ENCODE measurements at places on chromosomes 5 and 9.
A peak's percentile ranks its signal among the peaks of the same experiment; 100 is the strongest.

DNA sequence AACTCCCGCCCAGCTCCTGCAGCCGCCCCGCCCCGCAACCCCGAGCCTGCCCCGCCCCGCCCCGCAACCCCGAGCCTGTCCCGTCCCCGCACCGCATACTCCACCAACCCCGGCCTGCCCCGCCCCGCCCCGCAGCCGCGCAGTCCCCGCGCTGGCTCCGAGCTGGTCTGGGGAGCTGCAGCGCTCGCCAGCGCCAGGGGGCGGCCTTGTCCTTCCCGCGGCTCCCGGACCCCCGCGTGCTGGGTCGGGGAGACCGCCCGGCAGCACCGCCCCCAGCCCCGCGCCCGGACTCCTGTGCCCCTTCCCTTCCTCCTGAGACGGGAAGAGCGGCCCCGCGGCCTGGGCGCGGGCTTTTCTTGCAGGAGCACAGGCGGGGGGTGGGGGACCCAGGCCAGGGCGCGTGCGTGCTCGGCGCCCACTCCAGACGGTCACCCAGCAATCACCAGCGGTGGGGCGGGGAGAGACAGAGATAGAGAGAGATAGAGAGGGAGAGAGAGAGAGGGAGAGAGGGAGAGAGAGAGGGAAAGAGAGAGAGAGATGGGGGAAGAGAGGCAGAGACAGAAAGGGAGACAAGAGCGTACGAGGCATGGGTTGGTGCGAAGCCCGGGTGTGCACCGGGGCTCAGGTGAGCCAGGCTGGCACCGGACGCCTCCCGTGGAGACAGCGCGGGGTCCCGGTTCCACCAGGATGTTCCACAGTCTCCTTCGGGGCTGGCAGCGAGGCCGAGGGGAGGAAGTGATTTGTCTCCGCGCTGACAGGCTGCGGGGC lies 14.7 kb upstream of the TMEM250 start:
- DNase-seq: peak; percentile 66

DNA sequence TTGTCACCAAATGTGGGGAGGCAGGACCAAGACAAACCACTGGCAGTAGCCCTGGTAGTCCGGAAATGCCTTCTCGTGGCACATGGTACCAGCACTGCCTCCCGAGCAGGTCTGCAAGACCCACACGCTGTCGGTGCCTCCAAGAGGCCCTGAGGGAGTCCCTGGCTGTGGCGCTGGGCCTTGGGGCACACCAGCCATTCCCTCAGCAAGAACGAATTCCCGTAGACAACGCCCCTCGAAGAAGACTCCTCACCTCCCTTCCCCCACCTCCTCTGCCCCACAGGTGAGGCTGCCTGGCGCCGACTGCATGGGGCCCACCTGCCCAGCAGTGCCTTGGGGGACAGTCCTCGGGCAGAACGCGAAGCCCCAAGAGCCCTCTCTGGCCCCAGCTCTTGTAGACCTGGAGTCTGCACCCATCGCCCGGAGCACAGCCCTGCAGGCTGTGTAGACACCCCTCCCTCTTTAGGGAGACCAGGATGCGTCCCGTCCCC lies 56.0 kb downstream of the EXD3 start:
- DNase-seq: no peak

GRCh38 chr5:136000932-136001331 lies 27.9 kb upstream of the TGFBI start:
- no peak for DNase-seq

- no peak for DNase-seq
These were observed 126.8 kb downstream of the EHMT1 start for GRCh38 chr9:137745541-137745991.

GRCh38 chr5:131973089-131973712 lies 27.7 kb upstream of the MEIKIN start:
- no peak for DNase-seq

DNA sequence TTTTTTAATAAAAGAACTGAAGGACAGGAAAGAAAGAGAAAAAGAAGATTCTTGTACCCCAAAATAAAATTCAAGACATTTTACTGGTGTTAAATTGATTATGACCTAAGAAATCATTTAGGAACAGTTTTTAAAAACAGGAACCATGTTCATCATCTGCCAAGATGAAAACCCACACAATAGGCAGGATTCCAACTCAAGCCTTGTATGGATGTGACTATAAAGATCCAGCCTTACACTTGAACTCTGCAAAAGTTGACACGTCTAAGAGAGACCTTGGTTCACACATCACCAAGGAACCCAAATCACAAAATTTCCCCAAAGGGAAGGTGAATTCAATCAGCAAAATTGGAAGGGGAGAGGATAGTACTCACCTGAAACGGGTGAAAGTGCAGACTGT lies 82.6 kb downstream of the SMIM23 start:
- no peak for DNase-seq

GRCh38 chr9:113492343-113493202 lies 29.0 kb downstream of the RGS3 start:
- no peak for DNase-seq

DNA sequence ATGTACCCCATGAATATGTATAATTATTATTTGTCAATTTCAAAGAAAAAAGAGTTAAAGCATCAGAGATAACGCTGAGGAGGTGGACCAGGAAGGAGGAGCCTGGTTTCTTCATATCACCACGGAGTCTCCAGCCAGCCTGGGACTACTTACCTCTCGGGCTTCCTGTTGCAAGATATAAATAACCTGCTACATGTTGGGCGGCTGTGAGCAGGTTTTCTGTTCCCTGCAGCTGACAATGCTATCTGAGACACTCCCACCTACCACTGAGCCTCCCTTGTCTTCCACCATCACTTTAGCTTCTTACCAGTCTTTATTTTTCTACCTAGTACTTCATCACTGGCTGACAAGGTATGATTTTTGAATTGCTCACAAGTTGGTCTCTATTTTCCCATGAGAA lies 102.7 kb upstream of the CPEB4 start:
- peak; percentile 44 for DNase-seq

- no peak for DNase-seq
These were observed 113.1 kb downstream of the PSD2 start for GRCh38 chr5:139908749-139909148.

DNA sequence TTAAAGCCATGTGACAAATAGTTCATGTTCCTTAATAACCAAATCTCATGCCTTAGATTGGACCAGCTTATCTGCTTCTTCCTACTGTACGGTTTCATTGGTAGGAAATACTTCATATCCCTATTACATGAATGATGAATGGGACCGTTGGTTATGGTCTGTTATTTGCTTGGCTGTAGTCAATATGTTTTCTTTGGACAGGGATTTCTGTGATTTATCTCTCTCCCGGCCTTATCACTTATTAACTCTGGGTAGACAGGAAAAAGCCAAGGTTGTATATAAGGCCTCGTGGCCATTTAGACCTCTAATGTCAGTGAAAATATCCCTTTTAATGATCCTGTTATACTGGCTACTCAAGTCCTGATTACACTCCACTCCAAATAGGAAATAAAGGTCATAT lies 330.6 kb downstream of the EBF1 start:
- no peak for DNase-seq

GRCh38 chr5:6827526-6828219 lies 114.4 kb downstream of the TENT4A start:
- DNase-seq: peak; percentile 5

DNA sequence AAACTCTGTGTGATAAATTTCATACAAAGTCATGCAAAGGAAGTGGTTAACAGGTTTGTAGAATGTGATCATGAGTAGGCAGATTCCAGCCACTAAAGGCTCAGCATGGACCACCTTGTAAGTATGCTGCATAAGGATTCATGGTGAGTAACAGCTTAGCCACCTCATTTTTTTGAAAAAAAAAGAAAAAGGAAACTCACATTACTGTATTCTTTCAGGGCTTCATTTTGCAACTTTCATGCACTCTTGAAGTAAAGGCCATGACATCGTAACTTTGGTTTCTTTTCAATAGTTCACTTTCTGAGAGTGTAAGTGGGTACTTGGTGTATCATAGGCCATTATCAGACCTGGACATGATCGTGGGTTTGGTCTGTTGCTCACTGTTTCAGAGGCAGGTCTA lies 175.1 kb downstream of the PCSK1 start:
- no peak for DNase-seq

- no peak for DNase-seq
These were observed 935.9 kb upstream of the COX7C start for GRCh38 chr5:85681871-85682270.

DNA sequence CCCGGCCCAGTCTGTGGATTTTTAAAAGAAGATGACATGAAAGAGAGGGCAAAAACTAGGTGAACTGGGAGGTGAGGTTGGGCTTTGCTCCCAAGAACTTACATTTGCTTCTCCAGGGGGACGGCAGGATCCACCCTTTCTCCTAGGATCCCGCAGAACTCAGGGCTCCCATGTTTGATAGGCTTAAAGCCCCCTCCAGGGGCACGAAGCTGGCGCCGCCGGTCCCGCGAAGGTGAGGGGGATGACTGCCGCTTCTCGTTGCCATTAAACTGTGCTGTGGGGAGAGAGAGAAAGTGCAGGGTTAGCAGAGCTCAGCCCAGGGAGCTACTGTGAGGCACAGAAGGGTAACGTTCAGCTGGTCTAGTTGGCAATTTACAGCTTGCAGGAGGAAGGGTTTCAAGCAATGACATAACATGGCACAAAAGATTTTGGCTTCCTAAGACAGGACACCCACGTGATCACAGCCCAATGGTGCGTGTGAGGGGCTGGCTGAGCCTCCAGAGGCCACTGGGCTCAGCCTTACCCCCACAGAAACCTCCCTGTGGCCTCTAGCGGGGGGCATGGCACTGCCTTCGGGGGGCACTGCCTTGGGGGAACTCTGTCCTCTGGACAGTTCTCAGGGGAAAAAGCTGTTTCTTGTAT lies 52.0 kb upstream of the SLC25A51 start:
- no peak for DNase-seq

DNA sequence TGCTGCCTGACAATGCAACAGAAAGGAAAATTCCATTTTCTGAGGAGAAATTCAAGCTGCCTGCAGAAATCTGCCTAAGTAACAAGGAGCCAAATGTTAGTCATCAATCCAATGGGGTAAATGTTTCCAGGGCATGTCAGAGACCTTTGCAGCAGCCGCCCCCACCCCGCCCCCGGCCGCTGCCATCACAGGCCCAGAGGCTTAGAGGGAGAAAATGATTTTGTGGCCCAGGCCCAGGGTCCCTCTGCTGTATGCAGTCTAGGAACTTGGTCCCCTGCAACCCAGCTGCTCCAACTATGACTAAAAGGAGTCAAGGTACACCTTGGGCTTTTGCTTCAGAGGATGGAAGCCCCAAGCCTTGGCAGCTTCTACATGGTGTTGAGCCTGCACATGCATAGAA lies 45.0 kb downstream of the VLDLR start:
- DNase-seq: no peak

DNA sequence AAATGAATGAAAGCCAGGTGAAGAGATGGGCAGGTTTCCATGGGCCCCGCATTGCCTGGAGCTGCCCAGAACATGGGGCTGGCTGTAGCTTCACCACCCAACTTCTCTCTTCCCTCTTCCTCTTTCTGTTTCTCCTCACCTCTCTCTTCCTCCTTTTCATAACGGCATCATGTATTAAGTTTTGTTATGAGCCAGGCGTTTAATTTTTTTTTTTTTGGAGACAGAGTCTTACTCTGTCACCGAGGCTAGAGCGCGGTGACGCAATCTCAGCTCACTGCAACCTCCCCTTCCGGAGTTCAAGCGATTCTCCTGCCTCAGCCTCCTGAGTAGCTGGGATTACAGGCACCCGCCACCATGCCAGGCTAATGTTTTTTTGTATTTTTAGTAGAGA lies 13.0 kb upstream of the SPINK4 start:
- peak; percentile 14 for DNase-seq

DNA sequence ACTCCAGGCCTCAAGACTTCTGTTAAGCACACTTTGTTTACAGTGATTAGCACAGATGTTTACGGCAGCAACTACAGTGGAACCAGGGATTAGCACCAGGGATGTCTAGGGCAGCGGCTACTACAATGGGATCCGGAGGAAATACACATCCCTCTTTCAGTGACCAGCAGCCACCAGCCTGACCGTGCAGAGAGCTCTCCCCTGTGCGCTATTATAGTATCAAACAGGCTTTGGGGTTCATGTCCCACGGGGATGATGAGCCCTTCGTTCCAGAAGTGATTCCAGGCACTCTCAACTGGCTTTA lies 21.5 kb downstream of the GFPT2 start:
- no peak for DNase-seq

DNA sequence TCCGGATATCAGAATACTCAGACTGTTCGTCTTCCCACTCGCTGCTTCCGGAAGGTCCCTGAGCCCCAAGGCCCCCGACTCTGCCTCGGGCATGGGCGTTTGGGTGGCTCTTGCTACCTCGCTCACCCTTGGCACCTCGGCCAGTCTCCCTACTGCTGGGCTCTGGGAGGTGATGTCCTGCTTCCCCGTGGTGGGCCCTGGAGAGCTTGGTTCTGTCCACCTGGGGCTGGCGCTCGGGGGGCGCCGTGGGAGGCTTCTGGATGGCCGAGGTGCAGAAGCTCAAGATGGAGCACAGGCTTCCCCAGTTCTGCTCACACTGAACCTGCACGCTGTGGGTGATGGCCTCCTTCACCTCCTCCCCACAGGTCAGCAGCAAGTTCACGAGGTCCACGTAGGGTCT lies 10.4 kb downstream of the STC2 start:
- no peak for DNase-seq

DNA sequence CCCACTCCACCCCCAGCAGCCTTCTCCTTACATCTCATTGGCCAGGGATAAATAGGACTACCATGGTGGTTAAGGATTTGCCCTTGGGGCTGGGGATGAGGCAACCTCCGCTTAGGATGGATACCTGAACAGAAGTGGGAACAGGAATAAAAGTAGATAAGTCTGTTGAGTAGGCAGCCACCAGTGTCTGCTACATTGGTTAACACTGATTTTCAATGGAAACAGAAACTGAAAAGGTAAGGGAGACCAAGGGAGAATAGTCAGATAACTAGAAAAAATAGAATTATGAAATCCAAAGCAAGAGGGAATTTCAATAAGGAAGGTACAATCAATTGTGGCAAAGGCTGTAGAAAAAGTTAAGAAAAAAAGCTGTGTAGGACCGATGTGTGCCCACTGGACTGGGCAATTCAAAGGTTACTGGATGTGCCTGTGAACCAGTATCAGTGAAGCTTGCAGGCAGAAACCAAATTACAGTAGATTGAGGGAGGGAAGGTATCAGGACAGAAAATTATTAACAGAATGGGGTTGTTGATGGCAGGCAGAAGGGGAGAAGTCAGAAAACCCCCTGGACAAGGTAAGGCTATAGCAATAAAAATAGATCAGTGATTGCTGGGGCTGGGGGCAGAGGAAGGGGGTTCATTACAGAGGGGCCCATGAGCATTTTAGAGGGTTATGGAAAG lies 48.7 kb downstream of the DNAJC21 start:
- DNase-seq: no peak

DNA sequence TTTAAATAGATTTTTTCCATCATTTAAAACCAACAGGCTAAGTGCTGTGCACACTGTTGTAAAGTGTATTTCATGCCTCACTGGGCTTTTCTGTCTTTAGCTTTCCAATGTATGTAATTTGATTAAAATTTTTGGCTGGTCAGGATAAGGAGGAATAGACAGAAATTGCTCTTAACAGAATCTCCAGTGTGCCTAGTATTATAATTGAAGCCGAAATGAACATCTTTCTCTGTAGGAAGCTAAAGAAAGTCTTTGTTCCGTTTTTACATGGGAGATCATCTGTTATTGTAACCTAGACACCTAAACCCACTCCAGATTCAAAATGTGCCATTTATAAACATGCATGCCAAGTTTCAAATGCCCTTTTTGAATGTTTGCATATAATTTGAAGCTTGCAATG lies 54.5 kb upstream of the SMIM15 start:
- DNase-seq: no peak
